ENCODE measurements at places on chromosomes 2 and 18.
A peak's percentile ranks its signal among the peaks of the same experiment; 100 is the strongest.

GRCh38 chr2:180374502-180375281 is 367.6 kb upstream of the CWC22 start:
- no peak for DNase-seq

GRCh38 chr2:178152977-178153376 is 40.7 kb downstream of the RBM45 start:
- no peak for DNase-seq

GRCh38 chr2:166284359-166284758 is 91.4 kb downstream of the SCN9A start:
- DNase-seq: no peak

DNA sequence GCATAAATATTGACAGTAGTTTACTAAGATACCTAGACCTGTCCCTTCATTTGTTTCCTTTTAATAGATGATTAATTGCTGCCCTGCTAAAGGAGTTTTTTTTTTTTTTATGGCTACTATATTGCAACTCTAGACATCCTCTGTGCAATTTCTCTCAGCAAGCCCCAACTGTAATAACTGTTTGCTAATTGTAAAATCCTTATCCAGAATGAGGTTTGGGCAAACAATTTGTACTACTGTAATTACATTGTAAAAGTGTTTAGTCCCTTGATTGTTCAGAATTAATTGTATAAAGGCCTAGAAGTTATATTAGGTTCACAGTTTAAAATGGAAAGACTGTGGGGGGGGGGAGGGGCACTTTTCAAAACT is 3.7 kb upstream of the MEIS1 start:
- no peak for DNase-seq

DNA sequence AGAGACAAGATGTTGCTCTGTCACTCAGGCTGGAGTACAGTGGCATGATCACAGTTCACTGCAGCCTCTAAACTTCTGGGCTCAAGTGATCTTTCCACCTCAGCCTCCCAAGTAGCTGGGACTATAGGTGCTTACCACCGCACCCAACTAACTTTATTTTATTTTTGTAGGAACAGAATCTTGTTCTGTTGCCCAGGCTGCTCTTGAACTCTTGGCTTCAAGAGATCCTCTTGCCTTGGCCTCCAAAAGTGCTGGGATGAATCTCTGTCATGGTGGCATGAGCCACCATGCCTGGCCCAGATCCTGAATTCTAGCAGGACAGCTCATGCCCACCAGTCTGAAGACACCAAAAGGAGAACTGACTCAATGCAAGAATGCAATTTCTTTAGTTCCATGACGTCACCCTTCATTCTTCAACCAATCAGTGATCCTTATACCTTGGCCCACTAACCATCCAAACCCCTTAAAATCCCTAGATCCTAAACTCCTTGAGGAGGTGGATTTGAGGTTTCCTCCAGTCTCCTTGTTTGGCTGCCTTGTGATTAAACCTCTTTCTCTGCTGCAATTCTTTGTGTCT is 25.6 kb upstream of the CXXC1 start:
- no peak for DNase-seq

DNA sequence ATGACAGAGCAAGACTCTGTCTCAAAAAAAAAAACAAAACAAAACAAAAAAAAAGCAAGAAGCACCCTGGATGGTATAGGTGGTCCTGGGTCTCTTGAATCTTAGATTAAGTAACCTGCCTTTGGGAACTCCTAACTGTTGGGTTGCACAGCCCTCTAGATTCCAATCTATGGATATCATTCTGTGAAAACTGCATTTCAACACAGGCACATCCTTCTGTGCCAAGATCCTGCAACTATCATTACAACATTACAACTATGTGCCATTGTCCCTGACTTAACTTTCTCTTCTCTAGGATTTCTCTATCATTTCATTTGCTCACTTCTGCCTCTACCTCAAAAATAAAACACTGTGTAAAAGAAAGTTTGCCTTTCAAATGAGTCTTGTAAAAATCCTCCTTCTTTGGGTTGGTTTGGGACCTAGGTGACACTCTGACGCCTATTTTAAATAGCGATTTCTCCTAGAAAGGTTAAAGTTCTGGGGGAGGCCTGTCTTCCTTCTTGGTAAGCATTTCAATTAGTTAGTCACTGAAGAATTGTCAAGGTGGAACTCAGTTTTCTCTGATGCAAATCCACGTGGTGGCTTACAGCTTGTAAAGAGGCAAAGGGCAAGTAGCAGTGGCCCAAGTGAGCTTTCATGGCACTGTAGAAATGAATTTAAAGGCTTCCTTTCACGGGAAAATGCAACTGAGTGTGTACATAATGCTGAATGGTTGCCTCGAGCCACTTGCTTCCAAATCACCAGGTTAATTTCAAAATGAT is 9.2 kb downstream of the LGALSL start:
- DNase-seq: peak; percentile 55

DNA sequence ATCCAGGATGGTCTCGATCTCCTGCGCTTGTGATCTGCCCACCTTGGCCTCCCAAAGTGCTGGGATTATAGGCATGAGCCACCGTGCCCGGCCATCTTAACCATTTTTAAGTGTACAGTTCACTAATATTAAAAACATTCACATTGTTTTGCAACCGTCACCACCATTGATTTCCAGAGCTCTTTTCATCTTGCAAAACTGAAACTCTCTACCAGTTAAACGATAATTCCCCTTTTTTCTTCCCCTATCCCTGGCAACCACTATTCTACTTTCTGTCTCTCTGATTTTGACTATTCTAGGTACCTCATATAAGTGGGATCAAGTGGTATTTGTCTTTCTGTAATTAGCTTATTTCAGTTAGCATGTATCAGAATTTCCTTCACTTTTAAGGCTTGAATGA is 16.8 kb upstream of the NEUROD1 start:
- DNase-seq: no peak

DNA sequence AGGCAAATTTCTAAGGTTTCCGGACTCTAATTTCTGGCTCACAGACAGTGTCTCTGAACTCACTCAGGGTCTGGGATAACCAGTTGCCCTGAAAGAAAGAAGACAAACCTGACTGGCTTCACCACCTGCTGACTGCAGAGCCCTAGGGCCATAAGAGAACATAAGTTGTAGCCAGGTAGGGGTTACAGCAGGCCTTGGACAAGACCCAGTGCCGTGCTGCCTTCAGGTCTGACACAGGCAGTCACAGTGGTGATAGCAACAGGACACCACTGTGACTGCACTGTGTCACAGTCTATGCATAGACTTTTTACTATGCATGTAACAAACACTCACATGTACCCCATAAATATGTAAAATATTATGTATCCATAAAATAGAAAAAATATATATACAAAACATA is 508.5 kb downstream of the PID1 start:
- no peak for DNase-seq

GRCh38 chr2:170218931-170219330 is 41.0 kb downstream of the MYO3B start:
- DNase-seq: no peak

- DNase-seq: no peak
Observed at GRCh38 chr2:8548619-8549150, 133.2 kb upstream of the ID2 start.

DNA sequence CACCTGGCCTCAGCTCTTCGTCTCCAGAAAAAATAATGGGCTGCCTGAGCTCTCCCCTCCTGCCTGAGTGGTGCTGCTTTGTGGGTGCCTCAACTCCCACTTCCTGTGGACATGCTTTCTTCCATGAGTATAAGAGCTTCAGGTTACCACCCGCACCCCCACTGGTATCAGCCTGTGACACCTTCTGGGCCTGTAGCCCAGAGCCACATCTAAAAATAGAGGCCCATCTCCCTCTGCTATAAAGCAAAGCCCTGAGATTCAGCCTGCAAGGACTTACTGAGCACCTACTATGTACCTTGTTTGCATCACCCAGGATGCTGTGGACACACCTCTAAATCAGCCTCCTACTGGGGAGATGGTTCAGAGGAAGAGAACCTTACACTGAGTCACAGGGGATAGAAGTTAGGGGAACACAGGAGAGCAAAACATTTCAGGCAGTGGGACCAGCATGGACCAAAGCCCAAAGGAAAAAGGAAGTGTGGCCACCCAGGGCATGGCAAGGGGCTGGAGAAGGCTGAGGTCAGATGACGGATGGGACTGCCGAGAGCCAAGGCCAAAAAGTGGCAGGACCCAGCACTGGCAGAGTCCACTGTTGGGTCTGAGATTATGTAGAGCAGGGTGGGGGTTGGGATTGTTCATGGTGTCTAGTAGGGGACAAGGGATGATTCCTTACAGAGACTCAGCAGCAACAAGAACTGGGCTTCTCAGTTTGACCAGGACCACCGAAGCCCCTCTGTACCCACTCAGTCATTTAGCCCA is 123.7 kb upstream of the PPP1CB start:
- DNase-seq: peak; percentile 44

DNA sequence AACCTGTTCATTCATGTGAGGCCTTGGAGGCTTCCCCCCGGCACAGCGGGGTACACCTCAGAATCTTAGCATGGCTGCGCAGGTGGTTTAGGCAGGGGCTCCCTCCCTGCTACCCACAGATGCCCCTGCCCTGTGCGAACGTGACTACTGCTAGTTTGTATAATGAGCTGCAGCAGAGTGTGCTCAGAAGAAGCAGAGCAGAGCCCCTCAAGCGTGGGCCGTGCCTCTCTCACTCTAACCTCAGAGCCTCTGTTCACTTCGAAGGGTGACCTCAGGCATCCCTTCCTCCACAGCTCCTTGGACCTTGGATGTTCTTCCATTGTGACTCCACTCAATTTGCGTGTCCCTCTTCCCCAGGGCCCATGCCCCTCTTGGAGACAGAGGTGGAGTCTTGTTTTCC is 161.6 kb downstream of the CTIF start:
- DNase-seq: no peak

GRCh38 chr2:25831746-25832449 is 46.4 kb downstream of the ASXL2 start:
- DNase-seq: no peak

- no peak for DNase-seq
Observed at GRCh38 chr2:162113088-162113775, 38.8 kb downstream of the GCG start.

- DNase-seq: no peak
Observed at GRCh38 chr2:37325625-37326071, 1.0 kb upstream of the PRKD3 start.

- no peak for DNase-seq
Observed at GRCh38 chr18:25927830-25928229, 162.6 kb downstream of the SS18 start.

GRCh38 chr2:241074901-241075540 is 27.1 kb downstream of the MTERF4 start:
- DNase-seq: no peak

DNA sequence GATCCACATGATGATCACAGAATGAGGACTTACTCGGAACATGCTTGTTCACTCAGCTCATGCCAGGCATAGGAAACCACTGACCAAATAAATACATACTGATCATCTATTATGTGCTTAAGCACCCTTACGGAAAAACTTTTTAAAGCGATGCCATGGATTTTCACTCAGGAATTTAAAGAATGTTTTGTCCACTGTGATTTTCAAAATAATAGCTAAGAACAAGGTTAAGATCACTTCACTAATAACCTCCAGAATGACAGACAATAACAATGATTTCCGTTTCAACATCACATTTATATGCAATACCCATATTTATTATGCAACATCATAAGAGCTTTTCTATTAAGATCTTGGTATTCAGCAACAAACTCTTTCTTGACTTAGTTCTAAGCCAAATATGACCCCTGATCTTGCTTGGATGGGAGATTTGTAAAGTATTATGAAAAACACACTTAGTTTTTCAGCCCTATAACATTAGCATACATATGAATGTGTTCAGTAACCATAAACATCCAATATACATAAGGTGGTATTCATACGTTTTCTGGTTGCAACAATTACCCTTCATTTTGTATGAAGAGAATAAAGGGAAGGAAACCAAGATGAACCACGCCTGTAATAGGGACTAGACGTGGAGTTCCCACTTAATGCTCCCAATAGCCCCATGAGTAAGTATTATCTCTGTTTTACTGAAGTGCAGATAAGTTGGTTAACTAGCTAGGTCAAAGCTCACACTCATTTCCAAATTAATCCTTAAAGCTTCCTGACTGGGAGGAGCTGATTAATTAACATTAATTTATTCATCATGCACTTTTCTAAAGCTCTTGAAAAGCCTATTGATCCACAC is 1.9 kb downstream of the CD302 start:
- DNase-seq: peak; percentile 58

DNA sequence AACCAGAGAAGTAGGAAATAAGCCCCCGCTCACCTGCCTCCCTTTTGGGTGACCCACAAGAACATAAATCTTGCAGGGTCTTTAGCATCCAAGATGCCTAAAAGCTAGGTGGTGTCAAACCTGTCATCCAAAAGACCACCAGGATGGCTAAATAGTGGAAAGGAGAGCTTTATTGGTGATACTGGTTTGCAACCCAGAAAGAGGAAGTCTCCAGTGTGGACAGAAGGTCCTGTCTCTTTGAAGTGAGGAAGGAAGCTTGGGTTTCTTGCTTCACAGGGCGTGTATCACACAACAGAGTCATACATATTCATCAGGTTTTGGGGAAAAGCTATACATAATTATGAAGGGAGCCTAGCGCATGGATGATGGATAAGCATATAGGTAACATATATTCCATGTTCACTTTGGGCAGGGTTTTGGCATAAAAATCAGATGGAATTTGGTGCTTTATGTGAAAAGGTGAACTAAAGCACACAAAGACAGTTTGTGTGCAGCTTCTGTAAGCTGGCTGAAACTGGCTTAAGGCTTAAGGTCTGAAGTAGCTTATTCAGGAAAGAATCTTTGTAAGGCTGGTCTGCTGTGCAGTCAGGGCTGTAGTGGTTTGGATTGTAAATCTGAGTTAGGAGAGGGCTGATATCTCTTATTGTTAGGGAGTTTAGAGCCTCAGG is 102.2 kb upstream of the MSH2 start:
- no peak for DNase-seq

- peak; percentile 91 for DNase-seq
Observed at GRCh38 chr2:18455236-18455862, 105.1 kb downstream of the RDH14 start.

DNA sequence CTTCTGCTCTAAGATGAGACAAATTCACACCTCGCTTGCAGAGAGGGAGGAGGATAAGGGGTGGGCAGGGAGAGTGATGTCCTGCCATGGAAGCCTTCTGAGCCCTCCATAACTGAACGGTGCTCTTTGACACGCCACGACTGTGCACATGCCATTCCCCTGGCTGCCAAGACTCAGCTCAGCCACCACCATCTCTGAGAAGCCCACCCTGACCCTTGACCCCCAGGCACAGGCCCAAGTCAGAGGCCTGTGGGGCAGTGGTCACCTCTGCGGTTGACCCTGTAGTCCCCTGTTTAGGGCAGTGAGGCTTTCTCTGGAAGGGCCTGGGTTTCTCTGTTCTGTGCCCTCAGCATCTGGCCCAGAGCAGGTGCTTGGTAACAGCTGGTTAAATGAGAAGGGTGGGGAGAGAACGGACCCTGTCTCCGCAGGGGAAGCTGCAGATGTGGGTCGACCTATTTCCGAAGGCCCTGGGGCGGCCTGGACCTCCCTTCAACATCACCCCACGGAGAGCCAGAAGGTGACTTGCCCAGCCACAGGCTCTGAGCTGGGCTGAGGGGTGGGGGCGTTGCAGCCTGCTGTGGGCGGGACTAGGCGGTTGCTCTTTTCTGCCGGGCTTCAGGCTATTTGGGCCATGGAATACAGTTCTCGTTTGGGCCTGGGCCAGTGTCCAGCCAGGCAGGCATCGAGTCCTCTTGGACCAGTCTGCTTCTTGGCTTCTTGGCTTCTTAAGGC is 215.1 kb downstream of the DYSF start:
- no peak for DNase-seq
